ENCODE measurements at places on chromosomes 2 and 18.

DNA sequence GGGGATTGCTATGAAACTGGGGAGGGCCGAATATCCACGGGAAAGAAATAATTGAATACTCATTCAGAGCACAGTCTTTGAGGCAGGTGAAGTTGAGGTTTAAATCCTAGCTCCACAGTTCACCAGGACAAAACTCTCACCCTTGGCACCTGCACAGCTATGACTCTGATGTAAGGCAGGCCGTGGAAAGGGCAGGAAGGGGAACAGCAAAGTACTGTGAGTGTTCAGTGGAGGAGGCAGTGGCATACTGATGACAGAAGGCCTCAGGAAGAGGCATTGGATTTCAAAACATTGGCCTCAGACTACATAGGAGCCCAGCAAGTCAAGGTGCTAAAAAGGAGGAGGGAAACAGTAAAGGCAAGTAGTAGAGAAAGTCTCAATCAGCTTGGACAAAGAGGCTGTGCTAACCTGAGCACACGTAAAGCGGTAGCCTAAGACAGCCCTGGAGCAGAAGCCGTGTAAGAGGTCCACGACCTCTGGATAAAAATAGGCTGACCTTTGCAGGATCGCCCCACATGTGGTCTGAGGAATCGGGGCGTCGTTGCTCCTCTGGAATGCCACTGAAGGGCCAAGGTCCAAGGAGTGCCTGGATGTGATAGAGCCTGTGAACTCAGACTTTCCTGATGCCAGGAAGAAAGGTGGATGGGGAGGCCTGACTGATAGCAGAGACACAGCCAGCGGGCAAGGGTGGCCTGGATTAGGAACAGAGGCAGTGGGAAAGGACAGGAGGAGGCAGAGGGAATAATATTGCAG, 243.6 kb downstream of the PID1 start:
- DNase-seq, result no peak

- DNase-seq, result no peak
Measured at GRCh38 chr2:120454654-120455385, 108.9 kb downstream of the INHBB start.

GRCh38 chr18:56067214-56067894, 479.4 kb upstream of the TCF4 start:
- DNase-seq, result no peak

GRCh38 chr2:69704446-69704845, 37.5 kb upstream of the ANXA4 start:
- DNase-seq, result peak; percentile 74

- no peak for DNase-seq
Measured at GRCh38 chr18:59454909-59455727, 96.1 kb upstream of the LMAN1 start.

DNA sequence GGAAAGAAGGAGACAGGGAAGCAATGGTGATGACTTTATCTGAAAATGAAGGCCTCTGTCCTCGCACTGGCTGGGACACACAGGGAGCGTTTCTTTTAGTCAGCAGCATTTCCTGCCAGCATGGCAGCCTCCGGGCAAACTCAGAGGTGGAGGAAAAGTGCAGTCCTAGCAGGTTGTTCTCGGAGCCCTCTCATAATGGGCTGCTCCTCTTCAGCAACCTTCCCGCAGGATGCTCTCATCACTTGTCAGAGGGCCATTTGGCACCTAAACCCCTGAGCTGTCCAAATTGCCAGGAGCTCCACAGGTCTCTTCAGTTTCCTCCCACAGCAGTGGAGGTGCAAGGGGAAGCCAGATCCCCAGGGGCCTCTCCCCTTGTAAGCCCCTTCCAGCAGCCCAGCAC, 6.2 kb downstream of the STK39 start:
- DNase-seq, result no peak

- no peak for DNase-seq
Measured at GRCh38 chr18:48011926-48012465, 81.5 kb upstream of the SMAD2 start.

- no peak for DNase-seq
Measured at GRCh38 chr2:70710038-70710690, 57.8 kb downstream of the ADD2 start.

- DNase-seq, result no peak
Measured at GRCh38 chr2:72442270-72442669, 294.6 kb upstream of the CYP26B1 start.

DNA sequence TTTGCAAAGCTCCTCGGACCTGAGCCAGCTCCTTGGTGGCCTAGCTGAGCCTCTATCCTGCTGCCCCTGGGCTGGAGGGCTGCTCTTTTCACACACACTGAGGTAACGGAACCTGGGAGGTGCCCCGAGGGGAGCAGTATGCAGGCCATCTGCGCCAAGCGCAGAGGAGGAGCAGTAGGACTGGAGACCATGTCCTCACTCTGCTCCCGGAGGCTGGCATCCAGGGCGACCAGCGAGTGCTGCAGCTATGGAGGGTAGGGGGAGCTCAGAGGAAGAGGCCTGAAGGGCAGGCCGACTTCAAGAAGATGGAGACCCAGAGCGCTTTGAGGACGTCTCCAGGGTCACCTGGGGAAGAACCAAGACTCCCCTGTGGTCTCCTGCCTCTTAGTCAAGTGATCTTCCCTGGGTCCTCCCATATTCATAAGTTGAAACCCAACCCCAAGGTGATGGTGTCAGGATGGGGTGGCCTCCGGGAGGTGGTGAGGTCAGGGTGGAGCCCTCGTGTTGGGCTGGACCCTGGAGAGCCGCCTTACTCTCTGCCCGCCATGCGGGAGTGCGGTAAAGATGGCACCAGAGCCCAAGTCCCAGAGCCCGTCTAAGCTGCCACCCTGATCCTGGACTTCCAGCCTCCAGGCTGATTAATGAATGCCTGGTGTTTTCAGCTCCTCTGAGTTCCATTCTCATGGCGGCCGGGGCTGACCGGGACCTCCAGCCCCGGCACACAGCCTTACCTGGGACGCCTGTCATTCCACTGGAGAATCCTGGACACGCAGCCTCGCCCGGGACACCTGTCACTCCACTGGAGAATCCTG, 160.7 kb downstream of the NDUFA10 start:
- DNase-seq, result no peak

- DNase-seq, result no peak
Measured at GRCh38 chr2:135093193-135093592, 41.1 kb downstream of the RAB3GAP1 start.

- peak; percentile 74 for DNase-seq
Measured at GRCh38 chr2:43426305-43427031, 169.4 kb downstream of the THADA start.

DNA sequence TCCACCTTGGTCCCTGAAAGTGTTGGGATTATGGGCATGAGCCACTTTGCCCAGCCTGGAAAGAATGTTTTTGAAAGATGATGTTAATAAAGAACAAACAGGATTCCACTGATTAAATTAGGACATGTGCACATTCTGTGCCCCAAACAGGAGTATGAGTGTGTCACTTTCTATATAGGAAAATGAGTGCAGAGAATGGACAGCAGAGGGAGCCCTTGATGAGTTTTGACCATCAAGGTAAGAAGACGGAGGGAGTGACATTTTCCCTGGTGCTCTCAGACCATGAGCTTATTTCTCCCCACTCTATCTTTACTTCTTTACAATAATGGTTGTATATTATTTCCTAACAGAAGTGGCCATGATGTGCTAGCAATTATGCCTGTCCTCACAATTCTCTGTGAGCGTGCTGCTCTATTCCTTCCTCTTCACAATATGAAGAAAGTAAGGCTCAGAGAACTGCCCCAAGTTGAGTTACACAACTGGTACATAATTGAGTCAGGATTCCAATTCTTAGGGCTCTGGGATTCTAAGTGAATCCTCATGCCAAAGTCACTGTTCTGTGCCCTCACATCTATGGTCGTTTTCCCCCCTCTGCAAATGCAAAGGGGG, 20.6 kb downstream of the RPL37A start:
- DNase-seq, result peak; percentile 41

GRCh38 chr2:197311421-197312033, 947 bp upstream of the ANKRD44 start:
- DNase-seq, result peak; percentile 19

DNA sequence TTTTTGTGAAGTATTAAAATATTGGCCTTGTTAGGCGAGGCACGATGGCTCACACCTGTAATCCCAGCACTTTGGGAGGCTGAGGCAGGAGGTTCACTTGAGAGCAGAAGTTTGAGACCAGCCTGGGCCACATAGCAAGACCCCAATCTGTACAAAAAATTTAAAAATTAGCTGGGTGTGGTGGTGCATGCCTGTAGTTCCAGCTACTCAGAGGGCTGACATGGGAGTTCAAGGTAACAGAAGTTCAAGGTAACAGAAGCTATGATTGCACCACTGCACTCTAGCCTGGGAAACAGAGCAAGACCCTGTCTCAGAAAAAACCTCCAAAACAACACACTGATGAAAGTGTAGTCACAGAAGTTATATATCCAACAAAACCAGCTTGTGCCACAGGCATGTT, 39.8 kb downstream of the IMPA2 start:
- DNase-seq, result no peak

DNA sequence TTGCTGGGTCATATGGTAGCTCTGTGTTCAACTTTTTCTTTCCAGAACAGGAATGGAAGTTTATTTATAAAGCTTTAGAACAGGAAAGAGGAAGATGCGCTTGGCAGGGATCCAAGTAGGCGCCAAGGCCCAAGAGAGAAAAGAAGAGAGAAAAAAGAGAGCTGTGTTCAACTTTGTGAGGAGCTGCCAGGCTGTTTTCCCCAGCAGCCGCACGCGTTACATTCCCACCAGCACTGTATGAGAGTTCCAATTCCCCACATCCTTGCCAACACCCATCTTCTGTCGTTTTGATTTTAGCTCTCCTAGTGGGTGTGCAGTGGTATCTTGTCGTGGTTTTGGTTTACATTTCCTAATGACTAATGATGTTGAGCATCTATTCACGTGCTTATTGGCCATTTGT, 51.4 kb downstream of the KCNF1 start:
- DNase-seq, result peak; percentile 26

- no peak for DNase-seq
Measured at GRCh38 chr2:235333076-235333475, 160.8 kb upstream of the AGAP1 start.

DNA sequence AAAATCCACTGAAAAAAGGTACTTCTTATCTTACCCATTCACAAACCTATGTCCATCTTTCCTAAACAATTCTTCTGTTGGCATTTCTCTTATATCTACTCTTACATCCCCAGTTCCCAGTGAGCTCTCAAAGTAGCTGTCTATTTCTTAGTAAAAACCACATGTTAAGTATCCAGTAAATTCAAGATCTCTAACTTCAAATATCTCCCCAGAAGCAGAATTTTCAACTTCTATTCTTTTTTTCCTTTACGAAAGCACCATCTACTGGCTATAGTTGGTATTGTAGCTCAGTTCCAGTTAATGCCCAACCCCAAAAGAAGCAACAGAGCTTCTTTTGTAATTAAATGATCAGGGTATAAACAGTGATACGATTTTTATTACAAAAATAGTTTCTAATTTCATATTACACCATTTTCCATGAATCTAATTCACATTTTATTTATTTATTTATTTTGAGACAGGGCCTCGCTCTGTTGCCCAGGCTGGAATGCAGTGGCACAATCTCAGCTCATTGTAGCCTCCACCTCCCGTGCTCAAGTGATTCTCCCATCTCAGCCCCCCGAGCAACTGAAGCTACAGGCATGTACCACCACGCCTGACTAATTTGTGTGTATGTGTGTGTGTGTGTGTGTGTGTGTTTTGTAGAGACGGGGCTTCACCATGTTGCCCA, 28.5 kb downstream of the HRH4 start:
- peak; percentile 47 for DNase-seq

- no peak for DNase-seq
Measured at GRCh38 chr2:64957109-64957903, 31.9 kb upstream of the SLC1A4 start.

DNA sequence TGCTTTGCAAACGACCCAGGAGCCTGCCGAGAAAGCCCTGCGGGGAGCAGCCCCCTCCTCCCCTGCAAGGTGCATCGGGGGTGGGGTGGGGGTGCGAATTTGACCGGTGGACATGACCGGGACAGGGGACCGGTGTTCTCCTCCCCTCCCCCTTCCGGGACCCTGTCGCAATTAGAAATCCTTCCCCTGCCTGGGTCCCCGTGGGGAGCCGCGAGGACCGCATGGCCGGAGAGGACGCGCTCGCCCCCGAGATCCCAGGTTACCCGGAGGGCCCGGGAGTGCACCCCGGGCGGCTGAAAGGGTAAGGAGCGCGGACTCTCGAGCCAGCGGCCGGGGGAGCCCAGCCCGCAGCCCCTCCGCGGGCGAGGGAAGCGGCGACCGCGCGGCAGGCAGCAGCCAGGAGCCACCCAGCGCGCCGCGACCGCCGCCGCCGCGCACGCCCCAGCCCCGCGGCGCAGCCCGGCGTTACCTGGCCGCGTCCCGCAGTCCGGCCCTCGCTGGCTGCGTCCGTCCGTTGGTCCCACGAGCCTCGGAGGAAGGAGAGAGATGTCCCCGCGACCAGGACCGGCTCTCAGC, 482 bp downstream of the DLGAP1 start:
- no peak for DNase-seq

DNA sequence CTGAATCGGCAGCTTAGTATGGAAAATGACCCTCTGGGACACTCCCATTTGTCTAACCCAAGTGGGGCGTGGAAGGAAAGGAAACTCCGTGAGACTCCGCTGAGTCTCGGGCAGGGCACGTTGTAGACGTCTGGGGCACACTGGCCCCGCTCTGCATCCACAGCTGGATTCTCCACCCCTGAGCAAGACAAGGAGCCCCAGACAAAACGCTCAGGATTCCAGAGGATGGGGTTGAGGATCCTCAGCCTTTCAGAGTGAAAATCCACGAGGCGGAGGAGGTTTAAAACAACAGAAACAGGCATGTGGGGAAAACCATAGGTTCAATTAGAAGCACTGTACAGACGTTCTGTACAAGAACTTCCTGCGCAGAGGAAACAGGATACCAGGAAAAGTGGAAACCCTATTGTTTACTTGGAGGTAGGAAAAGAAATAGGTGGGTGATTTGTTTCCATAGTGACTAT, 124.9 kb upstream of the ZNF236 start:
- no peak for DNase-seq

- no peak for DNase-seq
Measured at GRCh38 chr2:172106108-172106961, 3.6 kb upstream of the DLX2 start.

DNA sequence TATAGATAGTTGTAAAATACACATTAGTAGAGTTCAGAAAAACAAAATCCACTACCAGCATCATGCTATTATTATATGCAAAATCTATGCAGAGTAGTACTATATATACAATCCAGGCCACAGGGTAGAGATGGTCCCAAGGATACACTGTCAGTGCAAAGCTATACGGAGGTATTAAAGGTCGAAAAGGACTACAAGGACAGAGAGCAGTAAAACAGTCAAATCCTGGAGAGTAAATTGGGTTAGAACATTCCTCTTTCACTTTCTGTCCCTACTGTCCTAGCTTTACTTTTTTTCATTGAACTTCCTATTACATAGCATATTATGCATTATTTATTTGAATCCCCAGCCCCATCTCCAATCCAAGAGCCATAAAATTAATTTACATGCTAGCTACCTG, 39.7 kb upstream of the SDC1 start:
- no peak for DNase-seq

- DNase-seq, result no peak
Measured at GRCh38 chr2:218317303-218317630, 25.0 kb upstream of the TMBIM1 start.

- no peak for DNase-seq
Measured at GRCh38 chr2:45776160-45776955, 124.9 kb downstream of the PRKCE start.

- no peak for DNase-seq
Measured at GRCh38 chr2:145379934-145380333, 860.0 kb upstream of the ZEB2 start.

- DNase-seq, result no peak
Measured at GRCh38 chr18:38297910-38298309, 732.3 kb upstream of the CELF4 start.

- DNase-seq, result no peak
Measured at GRCh38 chr2:98282109-98282508, 64.1 kb upstream of the CNGA3 start.
